ENCODE measurements at places on chromosomes 1 and 21. TPM values are rescaled to one million over a fixed set of nuclear protein-coding genes. Genes with fewer than 3 reads are reported as not detected.
A peak's percentile ranks its signal among the peaks of the same experiment; 100 is the strongest.

DNA sequence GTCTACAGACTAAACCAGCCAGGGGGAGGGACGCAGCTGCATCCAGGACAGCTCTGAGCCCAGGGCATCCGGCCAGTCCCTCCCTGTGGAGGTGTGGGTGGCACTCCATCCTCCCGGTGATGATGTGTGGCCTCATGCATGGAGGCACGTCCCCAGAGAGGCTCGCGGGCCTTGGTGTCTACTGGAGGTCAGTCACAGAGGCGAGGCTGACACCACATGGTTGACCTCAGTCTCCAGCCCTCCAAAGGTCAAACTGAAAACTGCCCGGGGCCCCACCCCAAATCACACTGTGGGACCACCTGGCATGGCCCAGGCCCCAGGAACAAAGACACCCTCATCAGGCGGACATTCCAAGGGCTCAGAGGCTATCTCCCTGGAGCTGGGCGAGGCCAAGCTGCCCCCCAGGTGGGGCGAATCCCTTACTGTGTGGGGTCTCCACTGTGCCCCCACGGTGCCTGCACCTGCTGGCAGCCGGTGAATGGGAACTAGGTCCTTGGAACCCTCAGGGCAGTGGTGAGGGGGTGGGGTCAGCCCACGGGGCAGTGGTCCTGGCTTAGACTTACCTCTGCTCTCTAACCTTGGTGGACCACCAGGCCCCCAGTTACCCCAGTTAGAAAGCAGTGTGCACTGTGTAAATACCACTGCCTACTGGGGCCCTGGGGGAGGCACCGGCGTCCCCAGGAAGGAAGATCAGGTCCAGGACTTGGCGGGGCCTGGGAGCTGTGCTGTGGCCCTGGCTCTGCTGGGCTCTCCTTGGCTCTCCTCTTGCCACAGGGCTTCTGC is 49.1 kb downstream of the TRPM2 start:
- no peak for DNase-seq

GRCh38 chr1:21292984-21293536 is 2.8 kb upstream of the ECE1 start:
- peak; percentile 65 for DNase-seq

DNA sequence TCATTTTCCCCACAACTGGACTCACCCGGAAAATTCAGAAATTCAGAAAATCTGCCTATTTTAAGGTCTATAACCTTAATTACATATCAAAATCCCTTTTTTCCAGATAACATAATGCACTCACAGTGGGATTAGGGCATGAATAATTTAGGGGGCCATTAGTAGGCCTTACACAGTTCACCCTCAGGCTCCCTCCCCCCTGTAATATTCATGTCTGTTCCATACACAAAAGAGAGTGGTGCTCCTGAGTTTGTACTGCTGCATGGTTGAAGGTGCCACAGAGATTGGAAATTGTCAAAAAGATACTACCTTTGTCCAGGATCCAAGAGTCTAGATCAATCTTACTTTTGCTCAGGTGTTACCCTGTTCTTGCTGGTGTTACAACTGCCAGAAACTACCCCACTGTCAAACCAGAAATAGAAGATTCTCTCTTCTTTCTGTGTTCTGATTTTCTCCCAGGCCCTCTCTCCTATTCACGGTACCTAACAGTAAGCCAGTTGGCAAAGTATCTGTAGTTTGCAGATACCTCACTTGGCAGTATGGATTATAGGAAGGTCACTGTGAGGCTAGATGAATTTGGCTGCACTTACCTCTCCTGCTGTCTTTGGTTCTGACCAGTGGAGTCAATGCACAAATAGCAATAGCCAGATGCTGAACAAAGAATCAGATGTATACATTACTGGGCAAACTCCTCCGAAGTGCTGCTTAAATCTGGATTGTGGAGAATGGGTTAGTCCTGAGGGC is 53.2 kb downstream of the C1orf198 start:
- no peak for DNase-seq

GRCh38 chr1:31790140-31790539 is 25.7 kb downstream of the SPOCD1 start:
- no peak for DNase-seq

EDN2 gene
- not detected for total RNA-seq

DNA sequence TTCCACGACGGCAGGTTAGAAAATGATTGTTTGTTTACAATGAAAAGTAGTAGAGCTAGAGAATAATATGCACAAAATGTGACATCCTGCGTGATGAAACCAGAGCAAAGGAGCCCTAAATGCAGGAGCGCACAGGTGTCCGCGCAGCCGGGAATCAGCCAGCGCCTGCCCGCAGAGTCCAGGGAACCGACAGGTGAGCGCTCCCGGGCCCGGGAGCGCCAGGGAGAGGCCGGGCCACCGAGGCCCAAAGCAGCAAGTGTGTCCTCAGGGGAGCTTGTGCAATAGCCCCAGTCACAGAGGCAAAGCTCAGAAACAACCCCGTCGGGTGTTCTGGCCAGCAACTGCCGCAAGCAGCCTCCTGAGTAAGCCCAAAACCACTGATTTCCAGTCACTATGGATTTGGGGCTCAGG is 789 bp upstream of the GALE start:
- no peak for DNase-seq

- no peak for DNase-seq
Measured at GRCh38 chr1:206826394-206826793, 39.0 kb upstream of the IL20 start.

DNA sequence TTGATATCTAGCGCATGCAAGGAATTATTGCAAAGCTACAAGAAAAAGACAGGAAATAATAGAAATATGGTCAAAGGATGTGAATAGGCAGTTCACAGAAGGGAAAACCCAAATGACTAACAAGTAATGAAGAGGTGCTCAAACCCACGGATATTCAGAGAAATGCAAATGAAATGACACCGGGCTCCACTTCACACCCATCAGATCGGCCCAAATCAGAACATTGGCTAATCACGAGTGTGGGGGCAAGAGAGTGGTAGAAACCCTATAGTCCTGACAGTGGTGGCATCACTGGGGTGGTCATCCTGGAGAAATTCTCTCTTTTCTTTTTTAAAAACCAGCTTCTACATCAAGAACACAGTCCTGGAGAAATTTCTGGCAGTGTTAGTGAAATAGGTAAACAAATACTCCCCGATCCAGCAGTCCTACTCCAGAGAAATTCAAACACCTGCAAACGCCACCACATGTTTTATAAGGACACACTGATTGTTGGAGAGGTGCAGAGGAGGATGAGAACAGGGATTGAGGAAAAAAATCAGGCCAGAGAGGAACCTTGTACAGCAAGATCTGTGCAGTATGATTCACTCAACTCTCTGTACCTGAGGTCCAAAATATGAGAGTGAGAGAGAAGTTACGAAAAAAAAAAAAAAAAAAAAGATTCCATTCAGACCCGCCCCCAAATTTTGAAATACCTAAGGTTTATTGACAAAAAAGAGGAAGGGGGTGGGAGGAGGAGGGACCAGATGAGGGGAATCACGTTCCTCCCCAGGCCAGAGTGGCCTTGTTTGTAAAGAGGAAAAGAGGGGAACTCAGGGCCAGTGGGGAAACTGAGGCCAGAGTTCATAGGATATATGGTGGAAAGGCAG is 9.2 kb upstream of the TNFRSF1B start:
- DNase-seq: no peak

GRCh38 chr1:147579532-147579931 is 38.2 kb downstream of the BCL9 start:
- no peak for DNase-seq

DNA sequence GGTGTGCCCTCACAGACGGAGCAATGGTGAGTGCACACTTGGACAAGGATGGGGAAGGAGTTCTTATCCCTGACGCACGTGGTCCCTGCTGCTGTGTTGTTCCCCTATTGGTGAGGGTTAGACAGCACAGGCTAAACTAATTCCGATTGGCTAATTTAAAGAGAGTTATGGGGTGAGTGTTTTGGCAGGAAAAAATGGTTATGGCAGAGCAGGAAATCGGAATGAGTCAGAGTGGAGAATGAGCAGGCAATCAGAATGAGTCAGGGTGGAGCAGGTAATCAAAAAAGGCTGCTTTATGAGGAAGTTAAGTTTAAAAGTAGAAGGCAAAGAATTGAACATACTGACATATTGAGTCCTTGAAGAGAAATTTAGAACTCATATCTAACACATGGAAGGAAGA is 100.5 kb downstream of the NGF start:
- no peak for DNase-seq

SMIM1 gene
- total RNA-seq: 3.1 TPM

ELOA gene
- total RNA-seq: 31.7 TPM

DNA sequence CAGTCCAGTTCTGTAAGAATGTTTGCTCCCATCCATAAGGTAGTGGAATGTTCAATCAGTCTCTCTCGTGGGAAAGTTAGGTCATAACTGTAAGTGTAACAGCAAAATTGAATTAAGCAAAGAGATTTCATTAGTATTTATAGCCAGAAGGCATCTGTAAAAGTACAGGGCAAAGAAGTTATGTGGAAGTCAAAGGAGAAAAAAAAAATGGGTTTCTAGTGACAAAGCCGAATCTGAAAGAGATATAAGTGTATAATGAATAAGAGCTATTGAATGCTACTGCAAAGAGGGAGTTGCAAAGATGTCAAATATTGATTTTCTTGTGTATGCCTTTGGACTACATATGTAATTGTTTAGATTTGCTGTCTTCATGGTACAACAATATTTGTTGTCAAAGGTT is 47.4 kb upstream of the FOXD3 start:
- no peak for DNase-seq

GRCh38 chr1:30307182-30307581 is 416.2 kb downstream of the MATN1 start:
- DNase-seq: no peak

DNA sequence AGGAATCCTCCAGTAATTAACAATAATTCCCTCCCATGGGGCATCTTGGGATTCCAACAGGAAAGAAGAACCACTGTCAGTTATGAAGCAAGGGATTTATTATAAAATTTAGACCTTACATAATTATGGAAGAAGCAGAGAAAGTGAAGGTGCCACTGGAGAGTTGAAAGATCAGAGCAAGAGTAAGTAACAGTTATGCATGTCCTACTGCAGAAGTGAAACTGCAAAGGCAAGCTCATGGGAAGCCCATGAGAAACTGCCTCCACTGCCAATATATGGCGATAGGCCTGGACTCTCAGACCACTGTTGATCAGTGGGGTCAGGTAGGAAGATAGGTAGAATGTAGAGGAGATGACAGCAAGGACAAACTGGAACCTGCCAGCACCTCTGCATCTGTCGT is 123.6 kb upstream of the ZNF648 start:
- no peak for DNase-seq

DNA sequence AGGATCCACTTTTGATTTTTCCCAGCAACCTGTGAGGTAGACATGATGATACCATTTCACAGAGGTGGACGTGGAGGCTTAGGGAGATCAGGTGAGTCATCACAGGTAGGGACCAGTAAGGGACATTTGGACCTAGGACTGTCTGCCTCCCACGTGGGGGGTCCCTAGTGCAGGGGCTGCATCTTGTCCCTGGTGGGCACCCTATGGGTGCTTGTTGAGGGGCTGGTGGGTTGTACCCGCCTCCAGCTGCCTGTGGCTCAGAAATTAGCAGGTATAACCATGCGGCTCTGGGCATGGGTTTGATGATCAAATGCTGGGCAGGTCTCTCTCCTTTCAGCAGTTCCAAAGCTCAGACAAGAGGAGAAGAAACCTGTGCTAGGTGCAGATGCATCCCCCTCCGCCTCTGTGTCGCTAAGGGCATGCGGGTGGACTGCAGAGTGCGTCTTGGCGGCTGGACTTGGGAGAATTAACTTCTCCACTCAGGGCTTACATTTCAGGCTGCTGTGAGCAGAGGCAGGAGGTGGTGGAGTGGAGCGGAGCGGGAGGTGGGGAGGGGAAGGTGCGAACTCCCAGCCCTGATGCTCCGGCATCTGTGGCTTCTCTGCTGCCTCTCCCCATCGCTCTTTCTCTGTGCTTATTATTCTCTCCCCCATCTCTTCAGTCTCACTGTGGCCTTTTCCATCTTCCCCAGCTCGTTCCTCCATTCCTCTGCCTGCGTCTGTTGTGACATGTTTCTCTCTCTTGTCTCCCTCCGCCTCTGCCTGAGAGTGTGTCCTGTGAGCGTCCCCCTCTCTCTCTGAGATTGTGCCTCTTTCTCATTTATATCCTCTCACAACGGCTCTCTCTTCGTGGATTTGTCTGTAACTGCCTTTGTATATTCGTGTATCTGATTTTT is 146.8 kb downstream of the PTPRU start:
- DNase-seq: no peak

DNA sequence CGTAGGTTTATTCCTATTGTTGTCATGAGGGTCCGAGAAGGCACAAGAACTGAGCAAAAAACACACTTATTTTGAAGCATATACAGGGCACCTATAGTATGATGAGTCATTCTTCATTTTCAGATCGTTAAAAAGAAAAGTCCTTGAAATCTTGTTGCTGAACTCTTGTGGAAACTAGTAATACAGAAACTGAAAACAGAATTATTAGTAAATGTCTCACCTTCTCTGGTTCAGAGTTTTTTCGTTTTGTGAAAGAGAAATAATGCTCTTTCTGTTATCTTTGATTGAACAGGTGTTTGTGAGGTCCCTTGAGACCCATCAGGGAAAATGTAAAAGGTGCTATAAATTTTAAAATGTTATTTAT is 102.0 kb upstream of the COA6 start:
- DNase-seq: no peak

- no peak for DNase-seq
Measured at GRCh38 chr1:224331326-224331725, 1.4 kb upstream of the NVL start.

ACTN2 gene
- total RNA-seq: not detected

- no peak for DNase-seq
Measured at GRCh38 chr1:65979136-65980044, 186.7 kb downstream of the PDE4B start.

- DNase-seq: no peak
Measured at GRCh38 chr1:161216945-161217712, 2.0 kb downstream of the FCER1G start.

- no peak for DNase-seq
Measured at GRCh38 chr1:184583849-184584248, 170.8 kb downstream of the EDEM3 start.

DNA sequence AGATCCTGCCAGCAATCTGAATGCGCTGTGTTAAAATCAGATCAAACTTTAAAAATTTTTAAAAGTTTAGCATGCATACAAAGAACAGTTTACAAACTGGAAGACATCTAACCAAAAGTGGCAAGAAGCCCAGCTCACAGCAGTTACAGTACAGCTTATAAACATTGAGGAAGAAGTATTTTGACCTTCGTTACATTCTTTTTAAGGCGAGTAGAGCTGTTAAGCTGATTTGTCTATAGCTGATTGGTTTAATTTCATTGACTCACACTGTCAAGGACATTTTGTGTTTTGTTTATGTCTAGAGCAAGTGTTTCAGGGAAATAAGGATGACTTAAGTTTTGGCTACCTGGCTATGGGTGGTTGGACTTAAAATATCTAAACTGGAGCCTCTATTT is 3.0 kb upstream of the PGM1 start:
- no peak for DNase-seq

LIN28A gene
- not detected for total RNA-seq

DNA sequence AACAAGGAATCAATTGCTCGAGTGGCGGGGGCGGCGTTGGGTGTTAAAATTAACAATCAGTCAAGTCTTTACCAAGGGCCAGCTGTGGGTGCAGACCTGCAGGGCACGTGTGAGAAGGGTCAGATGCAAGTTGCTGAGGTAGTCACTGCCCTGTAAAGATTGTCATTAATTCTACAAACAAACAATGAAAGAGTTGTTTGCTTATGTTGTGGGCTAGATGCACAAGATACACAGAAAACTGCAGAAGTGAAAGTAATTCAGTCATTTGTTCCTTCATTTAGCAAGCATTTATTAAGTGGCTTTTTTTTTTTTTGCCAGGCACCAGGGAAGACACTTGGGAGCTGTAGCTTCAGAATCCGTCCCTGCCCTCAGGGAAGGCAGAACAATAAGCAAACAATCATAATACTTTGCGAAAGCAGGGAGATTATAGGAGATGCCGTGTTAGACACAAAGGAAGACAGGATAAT is 79.5 kb downstream of the NR5A2 start:
- DNase-seq: no peak

Measured in CD4-positive, alpha-beta memory T cell (primary cell).